ENCODE measurements at places on chromosomes 4 and X.

DNA sequence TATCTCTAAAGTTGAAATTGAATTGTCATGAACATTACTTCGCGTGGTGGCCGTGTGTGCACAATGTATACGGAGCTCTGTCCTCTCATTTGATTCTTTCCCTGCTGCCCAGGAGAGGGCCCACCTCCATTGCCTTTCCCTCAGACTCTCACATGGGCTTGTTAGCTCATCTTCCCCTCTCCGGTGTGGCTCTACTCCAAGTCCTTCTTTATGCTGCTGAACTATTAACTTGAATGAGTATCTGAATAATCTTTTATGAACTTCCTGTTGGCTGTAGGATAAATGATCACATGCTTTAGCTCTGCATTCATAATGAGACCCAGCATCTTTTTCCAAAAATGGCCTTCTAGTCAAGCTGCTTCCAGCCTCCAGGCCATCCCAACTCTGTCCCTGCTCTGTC lies 68.8 kb upstream of the CLNK start:
- DNase-seq, result no peak

DNA sequence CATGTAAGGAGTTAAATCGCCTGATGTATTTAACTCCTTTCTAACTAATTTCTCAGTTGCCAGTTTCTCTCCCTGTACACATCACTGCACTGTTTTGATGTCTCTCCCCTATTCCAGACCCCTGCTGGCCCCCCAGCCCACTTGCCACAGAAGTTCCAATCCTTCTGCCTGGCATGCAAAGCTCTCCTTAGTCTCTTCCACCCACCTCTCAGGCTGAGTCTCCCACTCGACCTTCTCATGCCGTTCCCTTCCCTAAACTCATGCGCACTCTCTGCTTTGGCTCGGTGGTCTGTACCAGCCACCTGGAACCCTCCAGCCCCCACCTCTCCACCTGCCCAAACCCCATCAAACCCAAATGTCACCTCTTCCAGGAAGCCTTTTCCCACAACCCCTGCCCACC lies 56.9 kb downstream of the APLN start:
- DNase-seq, result no peak

DNA sequence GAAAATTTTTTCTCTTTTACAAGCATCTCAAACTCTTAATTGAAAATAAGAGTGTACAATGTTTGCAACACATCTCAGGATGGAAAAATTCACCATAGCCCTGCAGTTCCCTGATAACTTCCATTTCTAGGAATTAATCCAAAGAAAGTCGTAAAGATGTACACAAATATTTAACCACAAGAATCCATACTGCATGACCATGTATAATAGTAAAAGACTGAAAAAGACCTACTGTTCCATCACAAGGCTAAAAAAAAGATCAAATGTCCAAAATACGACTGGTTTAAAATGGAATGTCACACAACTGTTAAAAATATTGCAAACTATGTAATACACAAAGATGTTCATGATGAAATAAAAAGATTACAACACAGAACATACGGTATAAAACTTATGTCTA lies 32.1 kb downstream of the HUWE1 start:
- DNase-seq, result no peak

DNA sequence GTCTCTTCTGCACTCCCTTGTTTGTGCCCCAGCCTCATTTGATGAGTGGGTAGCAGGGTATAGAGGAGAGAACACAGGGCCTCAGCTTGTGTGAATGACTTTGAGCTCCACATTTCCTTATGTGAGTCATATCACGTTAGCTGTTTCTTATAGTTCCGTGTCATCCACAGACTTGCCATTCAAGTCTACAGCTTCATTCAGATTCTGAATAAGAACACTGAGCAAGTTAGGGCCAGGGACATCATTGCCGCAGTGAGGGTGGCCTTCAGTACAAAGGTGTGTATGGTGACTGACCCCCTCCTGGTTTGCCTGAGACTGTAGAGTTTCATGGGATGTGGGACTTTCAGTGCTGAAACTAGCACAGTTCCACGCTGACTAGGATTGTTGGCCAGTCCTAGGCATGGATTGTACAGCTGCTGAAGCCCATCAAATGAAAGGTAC lies 23.6 kb downstream of the KLF3 start:
- DNase-seq, result no peak

- no peak for DNase-seq
These were observed 57.1 kb downstream of the NIPAL1 start for GRCh38 chr4:48073567-48074103.

GRCh38 chrX:113868711-113869110 lies 715.2 kb upstream of the HTR2C start:
- no peak for DNase-seq

DNA sequence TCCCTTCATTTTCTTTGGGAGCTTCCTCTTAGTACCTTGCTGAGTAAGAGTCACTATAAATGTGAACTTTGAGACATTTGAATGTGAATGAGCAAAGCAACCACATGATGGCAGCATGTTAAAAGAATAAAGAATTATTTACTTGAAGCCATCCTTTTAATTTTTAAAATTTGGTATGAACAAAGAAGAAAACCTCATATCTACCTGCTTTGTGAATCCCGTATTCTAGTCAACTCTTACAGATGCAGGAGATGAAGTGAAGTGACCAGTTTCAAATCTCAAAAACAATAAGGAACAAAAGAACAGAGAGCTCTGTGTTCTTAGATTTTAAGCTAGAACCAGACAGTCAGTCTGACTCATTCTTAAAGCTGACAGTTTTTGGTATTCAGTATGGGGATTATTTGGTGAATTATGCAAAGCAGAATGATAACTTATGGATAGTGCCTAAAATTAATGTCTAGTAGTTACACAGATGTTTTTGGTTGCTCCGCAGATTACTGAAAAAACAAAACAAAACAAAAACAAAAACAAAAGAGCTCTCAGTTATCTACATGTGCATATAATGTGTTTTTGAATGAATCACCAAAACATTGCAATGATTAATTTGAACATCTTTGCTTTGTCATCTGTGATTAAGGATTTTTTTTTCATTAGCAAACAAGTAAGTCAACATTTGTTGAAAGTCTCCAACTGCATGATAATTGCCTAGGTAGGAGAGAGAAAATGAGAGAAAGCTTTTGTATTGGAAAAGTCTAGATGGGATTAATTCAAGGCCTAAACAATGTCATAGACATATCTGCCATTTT lies 48.2 kb upstream of the H2AZ1 start:
- no peak for DNase-seq

- DNase-seq, result no peak
These were observed 3.0 kb upstream of the SPATA4 start for GRCh38 chr4:176198316-176198903.

GRCh38 chrX:121579016-121579760 lies 531.8 kb downstream of the GLUD2 start:
- no peak for DNase-seq

DNA sequence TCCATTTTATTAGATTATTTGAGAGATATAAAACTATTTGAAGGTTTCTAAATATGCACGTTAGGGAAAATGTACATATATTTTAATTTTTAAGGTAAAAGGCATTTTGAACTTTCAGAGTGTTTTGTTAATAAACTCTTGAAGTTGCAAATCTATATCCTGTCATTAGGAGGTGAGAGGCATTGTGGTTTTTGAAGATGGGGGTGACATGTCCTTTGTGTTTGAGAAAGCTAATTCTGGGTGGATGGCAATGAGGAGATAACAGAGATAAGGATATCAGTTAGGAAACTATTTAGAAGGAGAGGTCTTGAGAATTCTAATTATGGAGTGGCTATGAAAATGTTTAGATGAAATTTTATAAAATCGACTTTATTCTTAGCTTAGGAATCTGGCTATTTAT lies 6.1 kb downstream of the STIM2 start:
- DNase-seq, result no peak

- DNase-seq, result peak; percentile 44
These were observed 722 bp upstream of the EFHC2 start for GRCh38 chrX:44344194-44344593.

DNA sequence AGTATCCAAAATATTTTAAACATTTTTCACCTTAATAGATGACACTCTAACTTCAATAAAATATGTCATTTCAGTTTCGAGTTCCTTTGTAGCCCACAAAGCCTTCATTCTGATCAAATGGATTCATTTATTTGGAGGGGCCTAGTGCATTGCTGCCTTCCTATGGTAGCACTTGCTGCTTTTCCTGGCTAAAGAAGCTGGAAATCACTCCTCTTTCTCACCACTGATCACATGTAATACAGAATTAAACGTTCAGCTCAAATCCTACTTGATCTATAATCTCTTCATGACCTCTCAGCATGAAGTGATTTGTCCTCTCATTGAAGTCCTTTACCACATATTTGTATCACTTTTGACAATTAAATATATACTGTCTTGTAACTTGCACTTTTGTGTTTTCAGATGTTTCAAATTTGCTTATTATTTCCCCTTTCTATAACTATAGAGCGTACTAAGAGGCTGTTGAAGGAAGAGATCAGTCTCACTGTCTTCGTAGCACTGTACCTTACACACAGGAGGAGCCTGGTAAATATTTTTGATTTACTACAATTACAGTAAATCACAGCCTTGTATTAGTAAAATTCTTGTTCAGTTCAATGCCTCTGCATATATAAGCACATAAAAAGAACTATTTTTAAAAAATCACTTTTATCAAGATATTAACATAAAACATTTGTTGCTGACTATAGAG lies 555 bp downstream of the CFI start:
- no peak for DNase-seq

GRCh38 chr4:170051402-170051801 lies 25.2 kb upstream of the MFAP3L start:
- no peak for DNase-seq

DNA sequence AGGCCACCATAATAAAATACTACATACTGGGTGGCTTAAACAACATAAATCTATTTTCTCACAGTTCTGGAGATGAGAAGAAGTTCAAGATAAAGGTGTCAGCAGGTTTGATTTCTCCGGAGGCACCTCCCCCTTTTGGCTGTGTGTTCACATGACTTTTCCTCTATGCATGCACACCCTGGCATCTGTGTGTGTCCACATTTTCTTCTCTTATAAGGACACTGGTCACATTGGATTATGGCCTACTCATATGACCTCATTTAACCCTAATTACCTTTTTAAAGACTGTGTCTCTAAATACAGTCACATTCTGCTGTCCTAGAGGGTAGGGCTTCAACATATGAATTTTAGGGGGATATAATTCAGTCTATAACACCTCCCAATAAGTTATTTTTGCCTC lies 79.8 kb downstream of the DCLK2 start:
- no peak for DNase-seq

DNA sequence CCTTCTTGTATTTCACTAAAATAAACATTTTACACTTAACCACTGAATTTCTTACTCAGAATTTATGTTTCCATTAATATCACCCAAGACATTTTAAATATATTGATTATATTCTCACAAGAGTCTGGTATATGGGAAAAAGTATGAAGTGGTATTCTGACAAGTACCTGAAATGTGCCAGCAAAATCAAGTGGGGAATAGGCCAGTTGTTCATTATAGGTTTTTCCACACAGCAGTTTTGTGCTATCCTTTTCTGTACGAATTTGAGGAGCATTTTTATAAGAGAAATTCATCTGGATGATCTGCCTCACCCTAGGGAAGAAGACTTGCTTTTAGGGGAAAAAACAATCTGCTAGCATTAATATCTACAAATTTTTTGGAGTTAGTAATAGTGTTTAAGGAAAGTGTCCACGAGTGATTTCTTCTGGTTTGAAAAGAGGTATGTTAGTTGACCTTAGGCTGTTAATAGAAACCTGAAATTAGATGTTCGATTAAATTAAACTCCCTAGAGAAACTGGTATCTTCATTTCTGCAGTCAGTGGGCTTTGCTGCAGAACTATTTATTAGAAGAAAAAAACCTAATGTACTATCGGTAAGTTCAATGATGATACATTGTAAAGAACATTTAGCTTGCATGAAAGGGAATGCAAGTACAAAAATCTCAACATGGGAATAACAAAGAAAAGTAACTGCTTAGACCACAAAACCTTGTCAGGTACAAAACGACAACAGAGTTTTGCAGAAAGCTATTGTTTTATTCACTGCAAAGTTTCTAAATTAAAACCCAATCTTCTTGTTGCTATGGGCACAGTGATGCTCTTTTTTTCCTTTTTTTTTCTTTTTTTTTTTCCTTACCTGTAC lies 1.8 kb downstream of the KLF3 start:
- DNase-seq, result no peak

DNA sequence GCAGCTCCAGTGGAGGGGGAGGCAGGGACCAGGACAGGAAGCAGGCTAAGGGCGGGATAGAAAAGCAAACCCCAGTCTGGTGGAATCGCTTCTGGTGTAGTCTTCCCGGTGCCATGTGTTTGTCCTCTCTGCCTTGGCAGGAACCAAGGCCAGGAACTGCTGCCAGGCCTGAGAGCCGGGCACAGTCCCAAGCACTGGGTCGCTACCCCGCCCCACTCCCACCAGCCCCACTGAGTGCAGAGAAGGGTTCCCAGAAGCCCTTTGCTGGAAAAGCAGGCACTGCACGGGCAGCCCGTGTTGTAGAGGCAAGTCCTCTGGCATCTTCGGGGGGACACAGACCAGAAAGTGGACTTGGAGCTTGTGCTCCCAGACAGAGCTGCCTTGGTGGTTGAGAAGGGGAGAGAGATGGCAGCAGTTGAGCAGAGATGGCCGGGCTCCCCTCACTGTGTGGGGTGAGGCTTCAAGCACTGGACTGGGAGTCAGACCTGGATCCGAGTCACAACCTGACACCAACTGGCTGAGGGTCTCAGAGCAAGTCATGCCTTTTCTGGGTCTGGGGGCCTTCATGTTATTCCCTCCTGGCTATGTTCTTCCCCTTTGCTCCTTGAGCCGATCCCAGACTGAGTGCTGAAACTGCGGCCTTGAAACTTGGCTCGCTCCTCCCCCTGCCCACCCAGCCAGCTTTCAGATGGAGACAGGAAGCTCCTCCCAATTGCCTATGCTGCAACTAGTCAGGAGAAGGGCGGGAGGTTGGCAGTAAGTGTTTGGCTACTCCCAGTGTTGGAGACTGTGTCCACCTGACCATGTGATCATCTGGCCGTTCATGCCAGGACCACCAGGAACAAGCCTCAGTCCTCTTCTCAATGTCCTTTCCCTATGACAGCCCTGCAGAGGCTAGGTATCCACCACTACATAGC lies 59.7 kb upstream of the MTM1 start:
- no peak for DNase-seq

- no peak for DNase-seq
These were observed 30.5 kb downstream of the TLR8 start for GRCh38 chrX:12936947-12937346.

GRCh38 chrX:40078489-40079227 lies 19.1 kb downstream of the BCOR start:
- no peak for DNase-seq

- no peak for DNase-seq
These were observed 329.4 kb upstream of the PABPC4L start for GRCh38 chr4:134531013-134531412.

DNA sequence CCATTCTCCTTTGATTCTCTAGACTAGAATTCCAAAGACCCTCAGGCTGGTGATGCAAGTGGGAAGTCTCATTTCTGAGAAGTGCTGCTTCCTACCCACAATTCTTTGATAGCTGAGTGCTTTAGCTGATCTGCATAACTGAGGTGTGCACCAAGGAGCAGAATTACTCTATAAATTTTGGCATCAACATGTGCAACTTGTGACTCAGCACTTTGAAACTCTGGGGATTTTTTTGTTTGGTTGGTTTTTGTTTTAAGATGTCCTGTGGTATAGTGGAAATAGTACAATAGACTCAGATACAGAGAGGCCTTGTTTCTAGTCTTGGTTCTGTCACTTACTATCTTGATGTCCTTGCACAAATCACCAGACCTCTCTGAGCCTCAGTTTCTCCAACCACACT lies 148.4 kb downstream of the AR start:
- no peak for DNase-seq
